ENCODE measurements at places on chromosomes 11 and 22. TPM values are rescaled to one million over a fixed set of nuclear protein-coding genes. Genes with fewer than 3 reads are reported as not detected.

Gene CSNK1E
- 337 TPM for total RNA-seq

Gene GSTT2B
- 1.9 TPM for total RNA-seq

Gene KCNQ1
- total RNA-seq = not detected

Gene PLAAT5
- 1.9 TPM for total RNA-seq

Gene PRR14L
- 47.3 TPM for total RNA-seq

Gene MPEG1
- 1.6 TPM for total RNA-seq

Gene CTSW
- not detected for total RNA-seq
